ENCODE measurements at places on chromosomes 6 and 20.

DNA sequence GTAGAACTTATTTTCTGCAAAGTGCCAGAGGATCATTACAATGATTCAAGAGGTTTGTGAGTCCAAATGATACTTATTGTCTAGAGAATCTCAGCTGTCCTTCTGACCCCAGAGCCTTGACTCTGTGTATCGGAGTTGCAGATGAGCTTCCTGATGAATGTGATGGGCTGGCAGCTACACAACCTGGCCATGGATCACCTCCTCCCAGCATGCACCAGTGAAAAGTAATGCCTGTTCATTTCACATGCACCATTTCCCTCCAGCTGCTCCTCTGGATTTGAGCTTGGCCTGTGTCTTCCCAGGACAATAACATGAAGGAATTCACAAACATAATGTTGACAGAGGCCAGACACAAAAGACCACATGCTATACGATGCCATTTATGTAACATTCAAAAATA is 30.0 kb downstream of the SNHG17 start:
- no peak for DNase-seq

DNA sequence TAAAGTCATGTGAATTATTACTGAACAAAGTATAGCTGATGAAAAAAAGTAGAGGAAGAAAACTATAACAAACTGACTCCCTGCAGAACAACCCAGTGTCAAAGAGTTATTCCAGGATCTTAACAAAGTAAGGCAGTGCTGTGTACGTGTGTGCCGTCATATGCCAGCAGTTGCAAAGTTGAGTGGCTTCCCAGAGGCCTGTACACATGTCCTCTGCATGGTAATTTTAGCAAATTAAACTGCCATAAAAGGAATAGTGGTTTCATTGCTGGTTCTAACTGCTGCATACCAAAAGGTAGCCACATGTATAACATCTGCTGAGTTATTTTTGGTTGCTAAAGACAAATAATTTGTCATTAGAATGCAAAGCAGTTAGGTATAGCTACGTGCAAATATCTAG is 44.8 kb downstream of the RIPOR2 start:
- DNase-seq, result no peak

GRCh38 chr6:145241721-145242120 is 493.6 kb downstream of the EPM2A start:
- no peak for DNase-seq

DNA sequence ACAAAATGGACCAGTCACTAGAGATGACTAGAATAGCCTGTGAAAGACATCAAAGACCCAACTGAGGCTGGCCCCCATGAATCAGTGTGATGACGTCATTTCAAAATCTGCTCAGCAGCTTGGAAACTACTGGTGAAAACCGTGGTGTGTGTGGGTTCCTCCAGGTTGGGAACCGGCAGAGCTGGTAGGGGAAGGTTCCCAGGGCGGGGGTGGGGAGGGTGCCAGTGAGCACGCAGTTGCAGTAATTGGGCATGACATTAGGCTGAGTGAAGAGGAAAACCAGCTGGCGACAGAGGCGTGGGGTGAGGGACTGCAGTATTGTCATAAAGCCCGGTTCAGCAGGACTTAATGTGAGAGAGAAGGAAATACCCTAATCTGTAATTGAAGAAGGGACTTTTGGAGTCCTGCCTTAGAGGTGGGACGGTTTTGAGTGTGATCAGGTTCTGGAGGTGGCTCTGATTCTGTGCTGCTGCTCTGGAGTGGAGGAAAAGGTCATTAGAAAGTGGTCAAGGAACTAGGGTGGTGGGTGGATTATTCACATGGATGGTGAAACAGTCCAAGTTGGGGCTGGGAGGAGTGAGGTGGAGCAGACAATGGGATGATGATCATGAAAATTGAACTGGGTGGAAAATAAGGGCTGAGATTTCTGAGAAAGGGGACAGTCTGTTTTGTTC is 52.0 kb upstream of the MTHFD1L start:
- DNase-seq, result no peak

DNA sequence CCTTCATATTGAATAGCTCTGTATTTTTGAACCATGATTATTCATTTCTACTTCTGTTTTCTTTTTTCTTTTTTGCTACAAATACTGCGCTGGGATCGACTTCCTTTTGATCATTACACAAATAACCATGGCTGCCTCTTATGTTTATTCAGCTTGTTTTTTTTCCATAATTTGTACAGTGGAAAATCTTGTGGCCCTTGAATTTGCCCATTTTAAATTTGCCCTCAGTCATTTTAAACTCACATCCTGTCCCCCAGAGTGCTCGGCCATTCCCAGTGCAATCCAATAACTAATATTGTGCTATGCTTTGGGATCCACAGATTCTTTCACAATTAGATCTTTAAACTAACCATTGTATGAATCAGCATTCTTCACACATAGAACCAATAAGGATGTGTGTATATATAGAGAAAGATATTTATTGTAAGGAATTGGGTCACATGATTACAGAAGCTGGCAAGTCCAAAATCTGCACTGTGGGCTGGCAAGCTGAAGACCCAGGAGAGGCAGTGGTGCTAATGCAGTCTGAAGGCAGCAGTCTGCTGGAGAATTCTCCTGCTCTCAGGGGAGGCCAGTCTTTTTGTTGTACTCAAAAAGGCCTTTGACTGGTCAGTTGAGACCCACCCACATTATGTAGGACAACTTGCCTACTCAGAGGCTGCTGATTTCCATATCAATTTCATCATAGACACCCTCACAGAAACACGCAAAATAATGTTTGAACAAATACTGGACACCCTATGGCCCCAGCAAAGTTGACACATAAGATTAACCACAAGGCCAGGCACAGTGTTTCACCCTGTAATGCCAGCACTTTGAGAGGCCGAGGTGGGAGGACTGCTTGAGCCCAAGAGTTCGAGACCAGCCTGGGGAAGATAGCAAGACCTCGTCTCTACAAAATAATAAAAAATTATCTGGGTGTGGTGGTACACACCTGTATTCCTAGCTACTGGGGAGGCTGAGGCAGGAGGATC is 147.1 kb downstream of the MTHFD1L start:
- DNase-seq, result no peak

DNA sequence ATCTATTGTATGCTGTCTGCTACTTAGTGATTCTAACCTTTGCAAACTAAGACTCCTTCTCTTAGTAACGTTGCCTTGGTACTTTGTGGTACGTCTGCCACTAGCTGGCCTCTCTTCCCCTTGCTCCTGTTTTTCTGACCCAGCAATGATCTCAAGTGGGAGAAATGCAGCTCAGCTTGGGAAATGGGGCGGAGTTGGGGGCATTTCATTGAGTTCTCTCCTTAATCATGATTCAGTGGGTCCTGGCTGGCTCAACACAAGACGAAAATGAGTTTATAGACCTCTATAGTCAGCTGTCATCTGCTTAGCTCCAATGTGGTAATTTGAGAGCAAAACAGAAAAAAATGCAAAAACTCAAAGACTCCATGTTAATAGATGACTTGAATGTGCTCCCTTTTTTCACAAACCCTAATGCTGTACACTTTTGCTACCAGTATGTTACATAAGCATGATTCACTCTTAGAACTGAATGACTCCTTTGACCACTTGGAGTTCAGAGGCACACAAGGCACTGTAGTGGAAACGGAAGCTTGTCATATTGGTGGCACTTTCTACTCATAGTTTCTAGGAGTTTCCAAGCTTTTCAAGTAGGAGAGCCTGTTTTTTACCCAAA is 55.3 kb upstream of the SOX4 start:
- DNase-seq, result no peak

- DNase-seq, result no peak
These were observed 156.7 kb downstream of the JARID2 start for GRCh38 chr6:15402406-15403045.

GRCh38 chr6:15148356-15148946 is 97.4 kb upstream of the JARID2 start:
- peak; percentile 26 for DNase-seq

DNA sequence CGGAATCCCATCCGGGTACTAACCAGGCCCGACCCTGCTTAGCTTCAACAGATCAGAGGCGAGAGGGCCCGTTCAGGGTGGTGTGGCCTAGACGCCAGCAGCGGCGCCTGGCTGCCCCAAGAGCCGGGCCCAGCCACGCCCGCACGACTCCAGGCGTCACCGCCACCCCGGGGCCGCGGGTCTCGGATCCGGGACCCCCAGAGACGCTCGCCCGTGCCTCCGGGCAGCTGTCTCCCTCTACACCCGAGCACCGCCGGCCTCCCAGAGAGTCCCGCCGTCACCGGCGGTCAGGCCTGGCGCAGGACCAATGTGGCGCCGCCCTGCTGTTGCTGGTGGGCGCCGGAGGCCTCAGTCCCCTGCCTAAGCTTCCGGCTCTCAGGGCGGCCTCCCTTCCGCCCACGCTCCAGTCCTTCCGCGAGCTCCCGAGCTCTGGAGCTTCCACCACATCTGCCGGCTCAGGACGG is 441.2 kb upstream of the DEFB115 start:
- no peak for DNase-seq

DNA sequence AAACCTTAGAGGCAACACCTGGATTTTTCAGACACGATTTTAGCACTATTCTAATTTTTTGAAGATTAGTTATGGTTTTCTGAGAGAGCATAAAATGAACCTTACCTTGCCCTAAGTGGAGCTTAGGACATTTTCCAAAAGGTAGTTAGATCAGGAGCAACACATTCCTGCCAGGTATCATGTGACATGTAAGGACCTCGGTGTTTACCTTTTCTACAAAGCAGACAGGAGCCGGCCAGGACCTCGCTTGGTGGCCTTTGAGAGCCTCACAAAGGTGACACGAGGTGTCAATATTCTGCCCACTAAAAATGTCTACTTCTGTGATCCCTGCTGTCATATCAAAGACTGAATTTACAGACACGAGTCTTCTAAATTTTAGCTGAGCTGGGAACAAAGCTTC is 174.9 kb downstream of the SMOC2 start:
- no peak for DNase-seq

DNA sequence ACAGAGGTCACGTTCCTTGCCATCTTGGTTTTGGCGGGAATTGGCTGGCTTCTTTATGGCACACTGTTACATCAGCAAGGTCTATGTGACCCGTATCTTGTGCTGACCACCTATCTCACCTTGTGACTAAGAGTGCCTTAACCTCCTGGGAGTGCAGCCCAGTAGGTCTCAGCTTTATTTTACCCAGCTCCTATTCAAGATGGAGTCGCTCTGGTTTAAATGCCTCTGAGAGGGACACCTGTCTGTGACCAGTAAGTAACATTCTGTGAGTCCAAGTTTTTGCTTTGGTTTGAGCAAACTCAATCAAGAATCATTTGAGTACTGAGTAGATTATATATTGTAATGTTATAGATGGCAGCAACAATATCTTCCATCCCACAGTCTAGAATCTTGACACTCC is 85.0 kb downstream of the BMP2 start:
- DNase-seq, result no peak

DNA sequence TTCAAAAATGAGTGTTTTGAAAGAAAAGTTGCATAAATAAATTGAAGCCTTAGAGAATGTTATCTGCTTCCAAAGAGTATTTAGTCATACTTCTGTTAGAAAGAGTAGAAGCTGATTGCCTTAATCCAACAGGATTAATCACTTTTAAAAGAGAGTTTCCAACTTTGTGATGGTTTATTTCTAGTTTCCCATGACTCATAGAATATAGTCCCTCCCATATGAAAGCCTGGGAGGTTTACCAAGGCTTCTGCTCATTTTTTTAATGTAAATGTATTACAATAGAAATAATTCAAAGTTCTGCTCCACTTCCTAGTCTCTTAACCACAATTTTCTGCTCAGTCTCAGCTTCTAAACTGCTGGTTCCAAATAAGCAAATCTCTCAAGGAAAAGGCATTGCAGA is 118.0 kb upstream of the IRAK1BP1 start:
- no peak for DNase-seq

DNA sequence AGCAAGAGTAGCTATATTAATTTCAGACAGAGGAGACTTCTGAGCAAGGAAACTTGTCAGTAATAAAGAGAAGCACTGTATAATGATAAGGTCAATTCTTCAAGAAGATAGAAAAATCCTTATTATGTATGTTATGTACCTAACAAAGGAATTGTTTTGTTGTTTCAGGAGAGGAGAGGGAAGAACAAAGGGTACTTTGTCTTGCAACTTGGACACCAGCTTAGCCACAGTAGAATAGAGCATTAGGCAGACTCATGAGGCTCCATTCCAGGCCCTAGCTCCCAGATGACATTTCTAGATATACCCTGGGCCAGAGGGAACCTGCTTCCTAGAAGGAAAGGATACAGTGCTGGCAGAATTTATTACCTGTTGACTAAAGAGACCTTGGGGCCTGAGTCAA is 6.5 kb upstream of the NUS1 start:
- DNase-seq, result no peak

DNA sequence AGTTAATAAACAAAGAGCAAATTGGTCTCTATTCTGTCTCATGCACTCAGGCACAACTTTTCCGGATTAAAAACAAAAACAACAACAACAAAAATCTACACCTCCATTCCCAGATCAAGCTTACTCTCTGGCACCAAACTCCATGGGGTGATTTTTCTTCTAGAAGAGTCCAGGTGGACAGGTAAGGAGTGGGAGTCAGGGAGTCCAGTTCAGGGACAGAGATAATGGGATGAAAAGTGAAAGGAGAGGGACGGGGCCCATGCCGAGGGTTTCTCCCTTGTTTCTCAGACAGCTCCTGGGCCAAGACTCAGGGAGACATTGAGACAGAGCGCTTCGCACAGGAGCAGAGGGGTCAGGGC is 437 bp upstream of the HLA-A start:
- DNase-seq, result no peak

GRCh38 chr6:36954262-36954931 is at the start of gene PI16:
PI16 (plus strand) TSS chr6:36954738; CDS start chr6:36954761, 23 bp downstream.
- DNase-seq, result no peak

GRCh38 chr6:16911088-16911487 is 149.8 kb upstream of the ATXN1 start:
- DNase-seq, result no peak

DNA sequence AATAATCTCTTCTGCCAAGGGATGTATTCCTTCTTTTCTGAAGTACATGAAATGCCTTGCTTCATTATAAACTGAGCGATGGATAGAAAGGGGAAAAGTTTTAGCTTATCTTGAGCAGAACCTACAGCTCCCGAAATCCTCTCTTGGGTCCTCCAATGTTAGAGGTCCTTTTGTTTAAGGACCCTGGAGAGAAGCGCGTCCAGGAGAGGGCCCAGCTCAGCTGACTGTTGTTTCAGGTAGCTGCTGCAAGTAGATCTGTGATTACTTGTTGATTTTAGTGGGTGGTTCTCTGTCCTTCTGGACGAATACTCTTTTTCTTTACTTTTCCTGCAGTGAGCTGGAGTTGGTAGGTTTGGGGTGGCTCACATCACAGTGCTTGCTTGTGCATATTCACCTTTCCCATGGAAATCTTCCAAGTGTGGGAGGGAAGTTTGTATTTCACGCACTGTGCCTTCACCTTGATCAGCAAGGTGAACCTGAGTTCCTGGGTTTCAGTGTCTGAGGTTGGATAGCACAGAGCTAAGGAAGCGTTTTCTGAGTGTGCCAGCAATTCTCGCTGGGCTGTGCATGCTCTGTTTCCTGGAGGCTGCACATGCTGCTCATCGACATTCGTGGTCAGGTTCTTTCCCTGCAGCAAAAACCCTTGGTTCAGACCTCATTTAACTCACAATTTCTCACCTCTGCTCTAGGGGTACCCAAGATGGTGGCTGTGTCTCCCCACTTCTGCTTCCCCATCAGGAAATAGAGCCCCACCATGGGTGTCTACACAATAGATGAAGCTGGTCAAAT is 176.3 kb downstream of the JARID2 start:
- DNase-seq, result no peak

Data from nephron progenitor cell (in vitro differentiated cells).